ENCODE measurements at places on chromosomes 1 and 21. TPM values are rescaled to one million over a fixed set of nuclear protein-coding genes. Genes with fewer than 3 reads are reported as not detected.

DNA sequence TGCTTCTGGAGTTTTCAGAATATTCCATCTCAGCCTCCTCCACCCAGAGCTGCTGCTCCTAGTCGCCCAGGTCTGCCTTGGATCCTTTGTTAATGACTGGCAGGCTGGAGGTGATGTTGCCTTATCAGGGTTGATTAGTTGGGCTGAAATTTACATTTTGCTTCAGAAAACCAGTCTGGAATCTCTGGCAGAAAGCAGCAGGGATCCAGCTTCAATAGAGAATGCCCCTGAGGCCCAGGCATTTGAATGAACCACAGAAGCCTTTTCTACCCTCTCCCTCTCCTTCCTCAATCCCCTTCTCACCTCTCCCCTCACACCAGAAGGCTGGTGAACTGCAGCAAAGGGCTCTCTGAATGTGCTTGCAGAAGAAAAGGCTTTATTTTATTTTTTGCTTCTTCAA, 83.2 kb downstream of the PLXNA2 start:
- DNase-seq = no peak

- no peak for DNase-seq
Measured at GRCh38 chr1:32485554-32486255, 20.8 kb downstream of the ZBTB8B start.

DNA sequence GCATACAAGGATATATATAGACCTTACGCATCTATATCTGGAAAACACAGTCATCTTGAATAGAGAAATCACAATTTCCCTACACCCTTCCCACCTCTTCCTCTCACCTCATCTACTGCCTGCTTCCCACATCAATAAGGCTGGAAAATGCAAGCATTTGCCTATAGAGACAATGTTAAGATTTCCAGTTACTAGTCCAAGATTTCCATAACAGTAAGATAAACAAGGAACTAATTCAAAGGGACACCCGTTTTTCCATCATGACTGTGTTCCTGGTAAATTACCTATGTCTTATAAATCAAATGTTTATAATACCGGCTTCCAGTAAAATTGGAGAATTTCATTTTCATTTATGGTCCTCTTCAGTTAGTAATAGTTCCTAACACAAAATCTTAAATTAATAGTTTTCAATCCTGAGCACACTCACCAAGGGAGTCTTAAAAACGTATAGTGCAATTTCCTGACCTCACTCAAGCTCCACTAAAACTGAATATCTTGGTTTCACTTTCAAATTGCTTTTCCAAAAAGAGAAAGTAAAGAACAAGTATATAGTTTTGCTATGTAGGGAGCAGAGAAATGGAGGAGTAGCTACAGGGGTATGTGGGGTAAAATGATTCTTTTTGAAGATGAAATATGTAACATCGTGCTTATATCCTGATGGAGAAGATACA, 398.7 kb downstream of the PLPP3 start:
- DNase-seq = no peak

DNA sequence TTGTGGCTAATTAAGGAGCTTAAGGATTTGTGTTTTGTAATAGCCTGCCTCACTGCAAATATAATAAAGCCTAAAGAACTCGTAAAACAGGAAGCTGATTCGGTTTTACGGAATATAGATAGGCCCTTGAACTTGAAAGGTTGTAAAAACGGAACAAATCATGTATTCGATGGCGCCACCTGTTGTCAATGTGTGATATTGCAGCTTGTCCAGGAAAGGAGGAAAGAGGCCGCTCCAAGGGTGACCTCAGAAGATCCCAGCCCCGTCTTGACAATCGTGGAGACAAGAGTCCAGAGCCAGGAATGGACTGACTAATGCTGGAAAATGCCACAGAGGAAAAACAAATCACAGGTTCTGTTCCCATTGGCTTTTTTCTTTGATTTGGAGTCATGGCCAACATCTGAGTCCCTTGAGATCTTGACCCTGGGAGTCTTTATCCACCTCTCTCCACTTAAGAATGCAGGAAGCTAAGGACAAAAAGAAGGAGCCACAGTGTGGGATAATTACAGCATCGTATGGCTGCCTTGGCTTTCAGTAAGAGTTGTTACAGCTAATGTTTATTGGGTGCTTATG, 7.0 kb upstream of the IGSF21 start:
- peak; percentile 21 for DNase-seq

DNA sequence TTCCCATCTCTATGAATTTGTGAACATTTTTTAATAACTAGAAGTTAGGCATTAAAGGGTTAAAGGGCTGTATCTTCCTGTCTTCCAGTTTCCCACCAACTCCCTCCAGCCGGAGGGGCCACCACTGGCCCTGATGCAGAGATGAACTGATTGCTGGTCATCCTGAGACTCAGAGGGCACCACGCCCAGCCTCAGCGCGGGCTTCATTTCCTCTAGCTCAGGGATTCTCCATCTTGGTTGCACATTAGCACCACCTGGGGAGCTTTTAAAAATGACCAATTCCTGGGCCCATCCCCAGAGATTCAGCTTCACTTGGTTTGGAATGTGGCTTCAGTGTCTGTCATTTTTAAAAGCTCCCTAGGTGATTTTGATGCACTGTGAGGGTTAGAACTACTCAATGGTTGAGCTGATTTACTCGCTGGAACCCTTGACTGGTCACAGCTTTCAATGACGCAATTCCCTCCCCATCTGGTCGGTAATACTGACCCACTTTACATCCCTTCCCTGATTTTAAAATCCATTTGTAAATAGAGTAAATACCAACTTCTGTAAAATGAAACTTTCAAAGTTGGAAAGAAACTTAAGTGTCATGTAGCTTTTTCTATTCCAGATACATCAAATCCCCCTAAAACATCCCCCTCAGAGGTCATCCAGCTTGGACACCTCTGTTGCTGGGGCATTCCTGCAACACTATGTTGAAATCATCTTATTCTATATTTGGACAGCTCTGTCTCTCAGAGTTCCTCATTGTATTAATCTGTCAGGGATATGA, 5.1 kb downstream of the NAV1 start:
- no peak for DNase-seq

DNA sequence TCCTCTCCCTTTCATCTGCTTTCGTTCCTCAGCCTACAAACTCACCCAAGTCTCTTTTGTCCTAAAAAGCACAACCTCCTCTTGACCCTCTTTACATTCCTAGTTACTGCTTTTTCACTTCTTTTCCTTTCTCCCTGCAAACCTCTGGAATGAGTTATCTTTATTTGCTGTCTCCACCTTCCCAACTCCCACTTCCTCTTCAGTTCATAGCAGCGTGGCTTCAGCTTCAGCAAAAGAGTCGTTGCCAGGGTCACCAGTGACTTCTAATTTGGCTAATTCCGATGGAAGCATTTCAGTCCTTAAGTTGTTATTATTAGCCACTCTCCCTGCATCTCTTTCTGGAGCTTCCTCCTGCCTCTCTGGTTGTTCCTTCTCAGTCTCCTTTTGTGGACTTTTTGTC, 6.2 kb upstream of the TMEM54 start:
- DNase-seq = no peak

GRCh38 chr1:203603940-203604591, 22.6 kb upstream of the ATP2B4 start:
- no peak for DNase-seq

DNA sequence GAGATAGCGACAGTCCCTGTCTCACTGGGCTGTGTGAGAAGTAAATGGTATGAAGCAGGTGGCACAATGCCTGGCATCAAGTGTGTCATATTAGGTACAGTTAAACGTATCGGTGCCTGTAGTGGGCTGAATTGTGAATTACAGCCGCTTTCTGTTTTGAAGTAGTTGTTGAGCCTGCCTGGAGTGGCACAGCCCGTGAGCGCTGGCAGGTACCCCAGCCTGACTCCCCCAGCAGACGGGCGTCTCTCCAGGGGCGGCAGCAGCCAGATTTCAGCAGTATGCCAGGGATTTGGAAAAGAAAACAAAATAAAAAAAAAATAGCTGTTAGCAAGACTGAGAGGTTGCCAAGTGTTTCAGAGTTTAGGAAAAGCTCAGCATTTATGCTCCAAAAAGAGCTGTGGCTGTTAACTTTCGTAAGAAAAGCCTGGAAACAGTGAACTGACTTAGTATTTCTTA, 26.6 kb upstream of the GPR153 start:
- no peak for DNase-seq

- DNase-seq = no peak
Measured at GRCh38 chr1:43532716-43533115, 2.0 kb downstream of the PTPRF start.

- peak; percentile 15 for DNase-seq
Measured at GRCh38 chr1:85577419-85578320, 2.9 kb upstream of the CCN1 start.

- no peak for DNase-seq
Measured at GRCh38 chr1:37862330-37862729, 2.9 kb upstream of the MTF1 start.

- DNase-seq = no peak
Measured at GRCh38 chr1:234069760-234070159, 165.3 kb downstream of the SLC35F3 start.

DNA sequence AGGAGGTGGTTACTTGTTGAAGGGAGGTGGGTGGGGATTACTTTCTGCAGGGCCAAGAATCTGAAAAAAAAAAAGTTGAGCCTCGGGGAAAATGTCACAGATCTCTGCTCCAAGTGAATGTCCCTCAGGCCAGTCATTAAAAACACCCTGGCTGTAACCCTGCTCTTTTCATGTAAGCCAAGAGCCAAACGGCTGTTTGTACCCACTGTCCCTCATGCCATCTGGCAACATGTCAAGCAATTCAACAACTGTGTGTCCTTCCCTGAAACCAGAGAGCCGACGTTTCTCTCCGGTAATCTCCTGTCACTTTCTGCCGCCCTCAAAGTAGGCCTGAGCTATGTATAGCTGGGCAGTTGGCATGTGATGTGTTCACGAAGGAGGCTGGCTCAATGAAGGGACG, 14.7 kb downstream of the CASQ2 start:
- no peak for DNase-seq

GRCh38 chr1:202825748-202826147, 15.0 kb downstream of the PCAT6 start:
- no peak for DNase-seq

DNA sequence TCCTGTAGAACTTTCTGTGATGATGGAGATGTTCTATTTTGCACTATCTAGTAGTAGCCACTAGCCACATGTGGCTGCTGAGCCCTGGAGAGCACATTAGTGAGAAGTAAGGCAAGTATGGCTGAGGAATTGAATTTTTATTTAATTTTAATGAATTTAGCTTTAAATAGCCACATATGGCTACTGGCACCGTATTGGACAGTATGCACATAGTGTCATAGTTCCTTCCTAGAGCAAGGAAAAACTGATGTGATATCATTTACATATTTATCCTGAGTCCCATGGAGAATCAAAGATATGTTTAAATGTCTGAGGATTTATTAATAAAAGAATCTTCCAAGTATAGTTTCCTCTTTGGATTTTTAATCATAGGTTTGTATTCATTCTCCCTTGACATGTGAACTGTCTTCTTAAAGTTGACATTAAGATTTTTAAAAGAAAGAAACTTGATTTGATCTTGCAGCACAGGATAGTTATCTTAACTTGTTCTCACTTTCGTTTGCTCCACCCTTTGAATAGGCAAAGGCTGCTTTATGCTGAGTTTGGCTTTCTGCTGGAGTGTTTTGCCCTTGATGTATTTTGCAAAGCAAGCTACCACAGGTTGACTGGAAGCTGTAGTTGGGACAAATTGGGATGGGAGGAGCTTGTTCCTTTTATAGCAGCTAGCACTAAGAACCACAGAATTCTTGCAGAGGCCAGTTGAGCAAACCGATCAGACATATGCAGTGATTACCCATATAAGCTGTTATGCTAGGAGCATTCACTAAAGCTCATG, 129.7 kb downstream of the VPS13D start:
- DNase-seq = no peak

- DNase-seq = no peak
Measured at GRCh38 chr1:86277936-86278335, 118.2 kb downstream of the ODF2L start.

- DNase-seq = no peak
Measured at GRCh38 chr21:18265944-18266343, 21.3 kb downstream of the CHODL start.

ADAM30 gene
- total RNA-seq = not detected

UTP25 gene
- 12.2 TPM for total RNA-seq

FMN2 gene
- not detected for total RNA-seq

FNDC10 gene
- 3.3 TPM for total RNA-seq

CCDC181 gene
- 0.52 TPM for total RNA-seq

PSRC1 gene
- total RNA-seq = 12.2 TPM

FMO1 gene
- total RNA-seq = not detected

TMEM125 gene
- total RNA-seq = 0.30 TPM
